ENCODE measurements at places on chromosomes 13 and 19.
A peak's percentile ranks its signal among the peaks of the same experiment; 100 is the strongest.

- DNase-seq: no peak
Measured at GRCh38 chr13:42702716-42703115, 78.7 kb upstream of the FAM216B start.

GRCh38 chr19:7159105-7159933 lies 89.8 kb downstream of the ZNF557 start:
- peak; percentile 85 for DNase-seq

DNA sequence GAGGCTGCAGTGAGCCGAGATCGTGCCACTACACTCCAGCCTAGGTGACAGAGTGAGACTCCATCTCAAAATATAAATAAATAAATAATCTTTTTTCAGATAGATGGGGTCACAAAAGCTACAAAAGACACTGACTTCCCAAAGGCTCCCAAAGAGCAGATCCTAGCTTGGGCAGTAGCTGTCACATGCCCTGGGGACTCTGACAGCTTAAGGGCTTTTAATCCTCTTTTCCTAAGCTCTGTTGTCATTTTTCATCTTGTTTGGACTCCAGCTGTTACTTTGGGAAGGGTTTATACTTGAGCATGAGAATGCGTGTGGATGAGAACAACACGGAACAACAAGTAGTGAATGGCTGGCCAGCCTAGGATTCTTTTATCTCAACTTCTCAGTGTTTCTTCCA lies 231.7 kb downstream of the MZT1 start:
- no peak for DNase-seq

DNA sequence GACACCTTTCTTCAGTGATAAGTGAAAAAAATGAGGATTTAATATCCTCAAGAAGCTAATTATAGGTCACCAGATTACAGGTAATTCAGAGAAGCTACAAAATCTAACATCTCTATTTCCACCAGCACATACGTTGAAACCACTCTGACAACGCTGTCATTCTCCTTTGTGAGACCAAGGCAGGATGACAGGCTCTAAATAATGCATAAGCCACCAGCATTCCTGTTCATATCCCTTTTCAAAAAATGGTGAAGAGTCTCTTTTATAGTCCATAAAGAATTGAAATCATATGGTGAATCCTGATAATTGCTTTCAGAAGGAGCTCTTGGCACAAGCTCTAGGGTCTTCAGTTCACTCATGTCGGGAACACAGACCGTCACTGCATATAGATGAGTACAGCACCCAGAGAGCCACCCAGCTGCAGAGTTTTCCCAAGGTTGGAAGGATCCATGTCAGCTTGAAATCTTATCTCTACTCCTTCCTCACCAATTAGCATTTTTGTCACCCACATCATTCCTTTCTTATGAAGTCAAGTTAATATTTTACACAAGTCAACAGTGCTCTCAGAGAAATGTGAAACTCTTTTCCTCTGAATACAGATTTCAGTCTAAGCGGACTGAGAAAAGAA lies 431.4 kb downstream of the TBC1D4 start:
- no peak for DNase-seq

DNA sequence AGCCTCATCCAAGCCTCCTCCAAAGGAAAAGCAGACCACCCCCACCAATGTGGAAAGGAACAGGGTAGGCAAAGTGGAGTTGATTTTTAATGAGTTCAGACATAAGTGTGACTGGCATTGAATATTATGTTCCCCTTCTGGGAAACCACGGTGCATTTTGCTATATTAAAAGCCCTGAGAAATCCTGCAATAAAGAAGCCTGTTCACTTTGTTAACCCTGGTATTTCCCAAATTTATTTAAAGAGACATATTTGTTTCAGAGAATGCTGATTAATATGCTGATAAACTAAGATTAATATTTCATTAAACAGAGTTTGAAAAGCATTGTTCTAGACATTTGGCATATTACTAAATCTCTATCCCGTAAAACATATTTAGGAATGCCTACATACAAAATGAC lies 151.4 kb downstream of the FGF14 start:
- DNase-seq: no peak

DNA sequence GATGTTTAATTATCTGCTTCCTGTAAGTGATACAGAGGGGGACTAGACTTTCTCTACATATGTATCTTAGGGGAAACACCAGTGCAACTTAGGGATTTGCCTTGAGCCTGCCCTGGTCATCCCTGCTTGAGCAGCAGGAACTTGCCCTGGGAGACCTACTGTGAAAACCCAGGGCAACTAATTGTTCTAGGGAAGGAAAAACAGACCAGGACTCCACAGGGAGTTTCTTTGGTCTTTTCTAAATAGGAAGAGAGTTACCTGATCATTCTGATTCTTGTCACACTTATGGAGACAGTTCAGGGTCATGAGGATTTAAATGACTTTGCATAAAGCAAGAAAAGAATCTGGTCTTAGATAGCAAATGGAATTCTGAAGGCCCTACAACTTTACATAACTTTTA lies 89.1 kb downstream of the WASF3 start:
- DNase-seq: no peak

DNA sequence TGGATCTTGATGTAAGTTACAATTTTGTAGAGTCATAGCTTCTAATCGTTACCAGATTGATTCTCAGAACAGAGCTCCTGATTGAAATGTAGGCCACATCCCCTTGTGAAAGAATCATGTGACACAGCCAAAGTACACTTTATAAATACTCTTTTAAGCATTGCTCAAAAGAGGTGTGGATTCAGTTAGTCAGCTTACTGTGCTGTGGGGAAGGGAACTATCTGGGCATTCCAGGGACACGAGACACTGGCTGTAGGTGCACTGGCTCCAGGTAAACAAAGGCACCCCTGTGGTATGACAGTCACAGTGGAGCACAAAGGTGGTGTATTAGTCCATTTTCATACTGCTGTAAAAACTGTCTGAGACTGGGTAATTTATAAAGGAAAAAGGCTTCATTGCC lies 222.8 kb downstream of the LIG4 start:
- DNase-seq: no peak

DNA sequence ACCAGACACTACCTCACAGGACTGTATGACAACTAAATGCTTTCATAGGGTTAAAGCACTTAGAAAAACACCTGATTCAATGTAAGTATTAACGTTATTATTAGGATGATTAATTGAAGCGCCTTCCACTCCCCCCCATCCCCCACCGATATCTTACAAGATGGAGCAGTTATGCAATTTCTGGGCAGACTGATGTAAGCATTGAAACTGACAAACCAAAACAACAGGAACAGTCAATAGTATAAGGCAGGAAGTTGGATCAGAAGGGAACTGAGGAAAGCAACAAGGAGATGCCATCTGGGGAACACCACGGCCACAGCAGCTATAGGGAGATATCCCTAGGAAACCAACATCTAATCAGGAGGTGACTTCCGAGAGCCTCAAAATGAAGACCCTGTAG lies 3.8 kb downstream of the LCP1 start:
- DNase-seq: peak; percentile 64

GRCh38 chr13:85013006-85013405 lies 786.2 kb downstream of the SLITRK6 start:
- DNase-seq: no peak

GRCh38 chr19:22530042-22530441 lies 104.1 kb upstream of the ZNF492 start:
- DNase-seq: no peak

- no peak for DNase-seq
Measured at GRCh38 chr19:33734913-33735312, 61.8 kb upstream of the KCTD15 start.

DNA sequence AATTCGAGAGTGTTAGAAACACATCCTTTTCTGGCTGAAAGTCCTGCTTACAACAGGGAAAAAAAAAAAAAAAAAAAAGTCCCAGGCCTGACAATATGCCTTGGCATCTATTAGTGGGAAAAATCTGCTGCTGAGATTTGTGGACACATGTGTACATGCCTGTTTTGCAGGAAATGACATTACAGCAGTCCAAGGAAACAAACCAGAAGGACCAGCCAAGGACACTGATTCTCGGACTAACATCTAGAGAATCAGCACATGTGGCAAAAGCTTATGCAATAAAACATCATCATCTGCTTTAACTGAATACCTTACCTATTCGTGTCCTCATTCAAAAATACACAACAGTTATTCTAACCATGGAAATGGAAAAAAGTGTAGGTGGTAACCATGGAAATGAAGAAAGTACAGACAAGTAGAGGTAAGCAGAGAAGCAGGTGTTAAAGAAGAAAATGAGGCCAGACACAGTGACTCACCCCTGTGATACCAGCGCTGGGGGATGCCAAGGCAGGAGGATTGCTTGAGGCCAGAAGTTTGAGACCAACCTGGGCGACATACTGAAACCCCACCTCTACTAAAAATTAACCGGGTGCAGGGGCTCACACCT lies 9.4 kb upstream of the DPY19L3 start:
- DNase-seq: no peak

DNA sequence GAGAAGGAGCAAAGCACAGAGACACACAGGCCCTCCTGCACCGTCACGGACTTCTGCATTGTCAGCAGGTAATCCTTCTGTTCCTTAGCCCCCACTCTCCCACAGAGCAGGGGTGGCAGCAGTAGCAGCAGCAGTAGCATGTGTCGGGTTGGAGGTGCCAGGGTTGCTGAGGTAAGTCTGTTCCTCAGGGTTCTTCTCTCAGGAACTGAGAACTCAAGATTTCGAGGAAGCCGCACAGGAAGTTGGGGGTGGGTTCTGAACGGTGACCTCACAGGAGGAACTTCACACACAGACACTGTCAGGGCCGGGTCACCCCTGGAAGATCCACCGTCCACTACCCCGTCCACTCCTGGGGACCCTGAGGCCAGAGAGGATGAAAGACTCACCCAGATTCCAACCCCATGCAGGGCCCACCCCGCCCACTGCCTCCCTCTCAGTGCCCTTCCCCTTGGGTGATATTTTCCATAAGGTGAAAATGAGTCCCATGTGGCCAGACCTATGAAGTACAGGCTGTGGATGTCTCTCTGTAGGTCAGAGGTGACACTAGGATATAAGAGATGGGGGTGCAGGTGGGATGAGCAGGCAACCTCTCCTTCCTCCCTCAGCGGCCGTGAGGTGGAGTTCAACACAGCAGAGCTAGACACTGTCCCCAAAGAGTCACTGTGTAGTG lies at the start of gene SIGLEC12:
Gene SIGLEC12, minus strand, starts transcription at position 207 of the 670 bp plus-strand sequence. Its CDS starts 67 bp downstream, at position 140.
- peak; percentile 84 for DNase-seq

DNA sequence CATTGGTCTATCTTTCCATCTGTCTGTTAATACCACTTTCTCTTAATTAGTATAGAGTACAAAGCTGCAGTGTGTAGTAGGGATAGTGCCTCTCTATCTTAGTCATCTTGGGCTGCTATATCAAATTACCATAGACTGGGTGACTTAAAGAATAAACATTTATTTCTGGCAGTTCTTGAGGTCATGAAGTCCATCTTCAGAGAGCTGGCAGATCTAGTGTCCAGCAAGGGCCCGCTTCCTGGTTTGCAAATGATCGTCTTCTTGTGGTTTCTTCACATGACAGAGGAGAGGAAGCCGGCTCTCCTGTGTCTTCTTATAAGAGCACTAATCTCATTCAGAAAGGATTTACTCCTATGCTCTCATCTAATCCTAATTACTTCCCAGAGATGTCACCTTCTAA lies 6.1 kb downstream of the ZNF700 start:
- no peak for DNase-seq

GRCh38 chr19:1086613-1087012 lies 8.6 kb downstream of the POLR2E start:
- DNase-seq: no peak

DNA sequence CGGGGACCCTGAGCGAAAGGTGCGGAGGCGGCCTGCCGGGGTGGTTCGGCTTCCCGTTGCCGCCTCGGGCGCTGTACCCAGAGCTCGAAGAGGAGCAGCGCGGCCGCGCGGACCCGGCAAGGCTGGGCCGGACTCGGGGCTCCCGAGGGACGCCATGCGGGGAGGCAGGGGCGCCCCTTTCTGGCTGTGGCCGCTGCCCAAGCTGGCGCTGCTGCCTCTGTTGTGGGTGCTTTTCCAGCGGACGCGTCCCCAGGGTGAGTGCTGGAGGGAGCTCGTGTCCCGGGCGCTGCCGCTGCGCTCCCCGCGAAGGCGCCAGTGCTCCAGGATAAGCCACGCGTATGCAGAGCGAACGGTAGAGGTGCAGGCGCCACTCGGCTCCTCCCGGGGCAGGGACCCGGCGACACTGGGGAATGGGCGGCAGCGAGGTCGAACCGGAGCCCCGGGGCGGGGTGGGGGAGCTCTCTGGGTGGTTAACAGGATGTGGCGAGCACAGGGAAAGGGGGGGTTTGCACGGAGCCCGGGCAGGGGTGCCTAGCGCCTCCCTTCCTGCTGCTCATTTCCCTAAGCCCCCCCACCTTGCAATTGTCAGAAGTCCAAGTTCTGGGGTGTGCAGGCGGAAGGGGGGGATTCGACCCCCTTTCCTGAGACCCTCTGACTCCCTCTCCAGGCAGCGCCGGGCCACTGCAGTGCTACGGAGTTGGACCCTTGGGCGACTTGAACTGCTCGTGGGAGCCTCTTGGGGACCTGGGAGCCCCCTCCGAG lies at the start of gene IL27RA:
Gene IL27RA, plus strand, starts transcription at position 44 of the 762 bp plus-strand sequence. Its CDS starts 111 bp downstream, at position 155.
- peak; percentile 48 for DNase-seq

- DNase-seq: no peak
Measured at GRCh38 chr19:18475762-18476331, 37.9 kb upstream of the ISYNA1 start.

- DNase-seq: no peak
Measured at GRCh38 chr13:22064854-22065620, 394.2 kb downstream of the FGF9 start.

GRCh38 chr19:33266974-33267484 lies 35.3 kb downstream of the CEBPA start:
- peak; percentile 29 for DNase-seq

DNA sequence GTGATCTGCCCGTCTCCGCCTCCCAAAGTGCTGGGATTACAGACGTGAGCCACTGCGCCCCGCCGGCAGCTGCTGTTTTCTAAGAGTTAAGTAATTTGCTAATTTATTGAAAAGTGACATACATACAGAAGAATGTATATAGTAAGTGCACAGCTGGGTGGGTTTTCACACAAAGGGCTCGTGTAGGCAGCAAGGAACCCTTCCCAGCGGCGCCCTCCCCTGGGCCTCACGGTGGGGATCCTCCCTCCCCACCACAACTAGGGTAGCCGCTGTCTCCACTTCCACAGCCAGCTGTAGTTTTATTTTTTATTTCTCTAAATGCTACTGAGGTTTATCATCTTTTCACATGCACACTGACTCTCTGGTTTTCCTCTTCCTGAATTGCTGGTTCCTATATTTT lies 64.9 kb downstream of the CRYL1 start:
- DNase-seq: no peak

- no peak for DNase-seq
Measured at GRCh38 chr13:105972306-105972721, 563.1 kb downstream of the EFNB2 start.

DNA sequence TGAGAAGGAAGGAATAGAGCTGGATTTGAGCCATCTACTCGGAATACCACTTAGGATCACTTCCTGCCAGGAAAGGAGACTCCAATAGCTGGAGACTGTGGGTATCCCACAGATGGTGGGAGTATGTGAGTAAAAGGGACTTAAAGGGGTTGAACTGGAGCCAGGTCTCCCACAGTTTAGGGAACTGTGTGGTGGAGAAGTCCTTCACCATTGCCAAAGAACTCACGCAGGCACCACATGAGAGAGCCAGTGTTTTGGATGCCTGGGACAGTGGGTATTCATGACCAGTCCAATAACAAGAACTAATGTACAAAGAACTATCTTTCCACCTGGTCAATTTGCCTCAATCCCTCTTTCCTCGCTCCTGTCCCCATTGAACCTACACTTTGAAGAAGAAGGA lies 24.4 kb upstream of the MYCBP2 start:
- peak; percentile 27 for DNase-seq

- no peak for DNase-seq
Measured at GRCh38 chr13:100880166-100880565, 205.6 kb upstream of the TMTC4 start.

Data from CD14-positive monocyte (primary cell).